Stimulated activated CD8-positive, alpha-beta memory T cell treated with anti-CD3 and anti-CD28 coated beads, Interleukin-2, amount 100 ng/mL, for 48 hours (primary cell): ENCODE measurements at places on chromosomes 7 and 10.

DNA sequence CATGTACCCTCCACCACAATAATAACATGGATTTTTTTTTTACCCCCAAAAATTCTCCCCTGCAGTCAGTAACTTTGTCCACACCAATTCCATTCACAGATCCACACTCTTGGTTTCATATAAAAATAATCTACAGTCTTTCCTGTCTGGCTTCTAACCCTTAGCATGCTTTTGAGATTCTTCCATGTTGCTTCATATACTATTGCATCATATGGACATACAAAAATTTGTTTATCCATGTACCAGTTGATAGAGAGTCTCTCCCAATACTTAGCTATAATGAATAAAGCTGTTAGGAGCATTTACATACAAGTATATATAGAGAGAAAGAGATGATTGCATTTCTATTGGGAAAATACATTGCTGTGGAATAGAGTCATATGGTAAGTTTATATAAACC, 575.0 kb downstream of the XPNPEP1 start:
- no peak for DNase-seq

DNA sequence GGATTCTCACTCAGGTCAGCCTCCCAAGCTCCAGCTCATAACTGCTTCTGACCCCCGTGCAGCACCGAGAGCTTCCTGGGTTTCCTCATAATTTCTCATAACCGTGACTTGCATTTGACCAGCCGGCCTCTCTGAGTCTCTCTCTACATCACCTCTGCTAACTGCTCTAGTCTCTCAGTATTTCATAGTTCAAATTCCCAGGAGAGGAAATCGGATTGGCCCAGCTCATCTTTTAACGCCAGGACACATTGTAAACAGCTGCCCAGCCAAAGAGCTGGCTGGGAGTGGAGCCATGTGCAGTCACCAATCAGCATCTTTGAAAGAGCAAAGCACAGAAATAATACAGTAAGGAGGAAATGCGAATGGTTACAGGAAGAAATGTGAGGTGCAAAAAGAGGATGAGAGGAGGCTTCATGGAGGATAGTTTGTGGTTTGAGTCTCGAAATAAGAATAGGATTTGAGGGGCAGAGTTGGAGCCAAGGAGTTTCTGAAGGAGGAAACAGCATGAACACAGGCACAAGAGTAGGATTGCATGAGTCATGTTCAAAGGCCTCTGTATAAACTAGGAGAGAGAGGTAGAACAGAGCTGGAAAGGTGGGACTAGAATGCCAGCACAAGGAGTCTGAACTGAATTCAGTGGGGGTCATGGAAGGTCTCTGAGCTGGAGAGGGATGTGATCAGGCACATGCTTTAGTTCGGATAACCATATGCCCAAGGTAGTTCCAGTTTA, 15.2 kb upstream of the LBX1 start:
- DNase-seq: no peak

- DNase-seq: no peak
Measured at GRCh38 chr7:142866361-142867096, 11.7 kb downstream of the EPHB6 start.

DNA sequence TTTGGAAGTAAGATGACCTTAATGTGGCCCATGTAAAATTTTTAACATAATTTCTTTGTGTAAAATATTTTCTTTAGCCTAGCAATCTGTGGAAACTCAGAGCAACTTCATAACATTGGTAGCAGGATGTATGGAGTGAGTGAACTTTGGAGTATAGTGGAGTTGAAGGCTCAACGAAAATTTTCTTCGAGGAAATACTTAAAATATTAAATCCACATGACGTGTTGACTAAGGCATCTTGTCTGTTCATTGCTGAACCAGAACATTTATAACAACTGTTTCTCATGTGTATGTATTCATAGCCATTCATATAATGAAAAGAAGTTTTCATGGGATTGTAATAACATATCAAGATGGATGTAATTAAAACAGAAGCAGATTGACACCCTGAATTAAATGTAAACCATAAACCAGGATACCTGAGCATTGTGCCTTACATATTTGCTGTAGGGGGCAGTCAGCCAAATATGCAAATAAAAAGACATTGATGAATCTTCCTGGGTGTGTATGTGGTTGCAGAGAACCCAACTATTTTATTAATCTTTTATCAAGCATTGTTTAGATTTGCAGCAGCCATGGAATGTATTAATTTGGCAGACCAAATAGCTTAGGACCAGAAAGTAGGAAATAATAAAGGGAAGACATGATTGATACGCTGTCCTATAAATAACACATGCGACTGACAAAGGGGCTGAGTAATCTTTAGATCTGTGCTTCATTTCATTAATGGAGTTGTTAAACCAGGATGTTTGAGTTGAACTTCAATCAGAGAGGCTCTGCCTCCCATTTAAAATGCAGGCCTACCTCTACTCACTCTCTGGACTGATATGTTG, 11.5 kb downstream of the AUTS2 start:
- DNase-seq: no peak

- DNase-seq: no peak
Measured at GRCh38 chr7:111525100-111525499, 37.2 kb downstream of the IMMP2L start.

- DNase-seq: no peak
Measured at GRCh38 chr7:131819891-131820290, 263.5 kb upstream of the PODXL start.
